ENCODE measurements at places on chromosomes 13 and 19. TPM values are rescaled to one million over a fixed set of nuclear protein-coding genes. Genes with fewer than 3 reads are reported as not detected.
A peak's percentile ranks its signal among the peaks of the same experiment; 100 is the strongest.

Gene MIDN
- 96.9 TPM for total RNA-seq

DNA sequence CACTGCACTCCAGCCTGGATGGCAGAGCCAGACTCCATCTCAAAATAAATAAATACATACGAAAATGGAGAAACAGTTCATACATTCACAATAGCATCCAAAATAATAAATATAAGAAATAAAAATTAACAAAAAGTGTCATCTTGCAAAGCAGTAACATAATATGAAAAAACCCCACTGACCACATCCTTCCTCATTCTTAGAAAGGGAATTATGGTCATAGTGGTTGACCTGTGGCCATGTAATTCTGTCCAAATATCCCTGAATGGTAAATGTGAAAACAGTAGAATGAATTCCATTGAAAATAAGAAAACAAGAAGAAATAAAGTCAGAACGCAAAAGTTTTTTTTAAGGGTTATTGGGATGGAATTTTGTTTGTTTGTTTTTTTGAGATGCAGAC, 7.0 kb upstream of the CDC42EP5 start:
- no peak for DNase-seq

DNA sequence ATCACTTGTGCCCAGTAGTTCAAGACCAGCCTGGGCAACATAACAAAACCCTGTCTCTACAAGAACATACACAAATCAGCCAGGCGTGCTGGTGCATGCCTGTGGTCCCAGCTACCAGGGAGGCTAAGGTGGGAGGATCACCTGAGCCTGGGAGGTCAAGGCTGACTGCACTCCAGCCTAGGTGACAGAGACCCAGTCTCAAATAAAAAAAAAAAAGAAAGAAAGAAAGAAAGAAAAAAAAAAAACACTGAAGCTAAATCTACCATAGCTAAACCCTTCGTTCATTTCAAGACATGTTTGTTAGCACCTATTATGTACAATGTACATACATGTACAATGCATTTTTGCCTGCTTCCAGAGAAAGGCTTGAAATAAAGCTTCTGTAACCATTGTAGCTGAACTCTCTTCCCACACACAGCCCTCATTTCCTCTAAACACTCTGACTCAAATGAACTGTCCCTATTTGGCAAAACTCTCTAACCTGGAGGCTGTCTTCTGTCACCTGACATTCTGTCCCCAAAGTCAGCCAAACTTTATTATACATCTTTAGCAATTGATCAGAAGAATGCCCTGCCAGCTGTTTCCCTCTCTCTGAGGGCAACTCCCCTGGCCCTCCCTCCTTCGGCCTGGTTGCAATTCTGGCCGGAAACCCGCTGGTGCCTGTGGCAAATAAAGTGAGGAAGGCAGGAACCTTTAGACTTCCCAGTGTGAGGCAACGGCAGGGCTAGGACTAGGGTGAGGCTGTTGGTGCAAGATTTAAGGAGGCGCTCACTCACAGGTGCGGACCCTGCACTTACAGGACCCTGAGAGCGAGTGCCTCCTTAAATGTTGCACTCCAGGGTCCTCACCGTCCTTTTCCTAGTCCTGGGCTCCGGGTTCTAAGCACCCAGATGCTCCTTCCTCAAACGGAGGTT, 1.8 kb downstream of the ETHE1 start:
- peak; percentile 94 for DNase-seq

DNA sequence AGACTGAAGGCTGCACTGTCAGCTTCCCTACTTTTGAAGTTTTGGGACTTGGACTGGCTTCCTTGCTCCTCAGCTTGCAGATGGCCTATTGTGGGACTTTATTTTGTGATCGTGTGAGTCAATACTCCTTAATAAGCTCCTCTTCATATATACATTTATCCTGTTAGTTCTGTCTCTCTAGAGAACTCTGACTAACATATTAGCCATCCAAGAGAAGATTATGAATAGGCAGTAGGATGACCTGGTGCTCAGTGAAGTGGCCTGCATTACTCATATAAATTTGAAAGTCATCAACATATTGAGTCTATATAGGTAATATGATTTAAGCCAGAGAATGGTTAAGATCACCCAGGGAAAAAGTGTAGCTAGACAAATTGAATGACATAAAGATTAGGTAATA, 136.3 kb upstream of the UFM1 start:
- no peak for DNase-seq

DNA sequence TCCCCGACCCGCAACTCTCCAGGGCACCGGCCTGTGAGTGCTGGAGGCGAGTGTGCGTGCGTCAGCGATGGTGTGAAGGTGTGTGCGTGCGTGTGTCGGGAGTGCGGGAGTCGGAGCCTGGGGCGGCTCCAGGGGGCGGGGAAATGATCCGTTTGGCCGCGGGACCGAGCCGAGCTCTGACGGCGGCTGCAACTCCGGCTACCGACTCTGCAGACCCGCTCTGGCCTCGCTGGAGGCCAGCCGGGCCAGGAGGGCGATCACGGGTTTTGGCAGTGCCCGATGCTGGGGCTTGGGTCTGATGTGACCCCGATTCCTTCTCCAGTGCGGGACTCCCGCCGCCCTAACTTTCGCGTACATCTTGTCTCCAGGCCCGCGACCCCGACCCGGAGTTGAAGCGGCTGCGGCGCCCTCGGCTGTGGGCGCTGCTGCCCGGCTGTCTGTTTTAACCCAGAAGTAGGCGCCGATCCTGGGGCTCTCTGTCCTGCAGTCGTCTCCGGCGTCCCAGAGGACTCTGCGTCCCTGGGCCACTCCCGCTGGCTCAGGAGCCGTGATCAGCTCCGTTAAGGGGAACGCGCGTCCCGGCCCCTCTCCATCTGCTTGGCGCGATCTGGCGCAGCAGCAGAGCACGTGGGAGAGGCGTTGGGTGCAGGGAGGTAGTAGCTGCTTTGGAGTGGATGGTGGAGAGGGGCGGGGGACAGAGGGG, 1.2 kb downstream of the CHST8 start:
- DNase-seq = no peak

- peak; percentile 82 for DNase-seq
These were observed at the start of gene B3GNT3 for GRCh38 chr19:17794731-17795494. TSS of gene B3GNT3 (plus strand) at chr19:17795138. CDS start at chr19:17807808, 12,670 bp downstream.

DNA sequence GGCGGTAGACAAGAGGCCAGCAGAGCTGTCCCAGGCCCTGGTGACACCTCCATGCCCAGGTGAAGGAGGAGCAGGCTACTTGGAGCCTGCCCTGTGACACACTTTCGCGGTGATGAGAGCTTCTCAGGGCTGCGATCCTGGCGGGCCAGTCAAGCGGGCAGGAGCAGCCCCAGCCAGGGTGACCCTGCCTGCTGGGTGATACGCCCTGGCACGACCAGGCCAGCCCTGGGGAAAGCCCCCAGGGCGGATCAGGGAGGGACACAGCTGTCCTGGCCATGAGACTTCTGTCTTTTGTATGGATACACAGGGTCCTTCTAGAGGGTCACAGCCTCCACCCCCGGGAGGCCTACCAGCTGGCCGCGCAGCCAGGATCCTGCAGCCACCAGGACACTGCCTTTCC, 13.1 kb downstream of the DNM2 start:
- DNase-seq = no peak

- DNase-seq = no peak
These were observed 8.1 kb upstream of the CHST8 start for GRCh38 chr19:33613620-33614000.

Gene MEX3D
- total RNA-seq = 20.0 TPM

Data from MCF 10A (cell line).